BE2C (cell line): ENCODE measurements at places on chromosomes 6 and 20.
A peak's percentile ranks its signal among the peaks of the same experiment; 100 is the strongest.

- DNase-seq, result no peak
Observed at GRCh38 chr6:139371421-139372203, 2.8 kb downstream of the CITED2 start.

GRCh38 chr6:33151050-33151449, 41.2 kb downstream of the COL11A2 start:
- DNase-seq, result no peak

DNA sequence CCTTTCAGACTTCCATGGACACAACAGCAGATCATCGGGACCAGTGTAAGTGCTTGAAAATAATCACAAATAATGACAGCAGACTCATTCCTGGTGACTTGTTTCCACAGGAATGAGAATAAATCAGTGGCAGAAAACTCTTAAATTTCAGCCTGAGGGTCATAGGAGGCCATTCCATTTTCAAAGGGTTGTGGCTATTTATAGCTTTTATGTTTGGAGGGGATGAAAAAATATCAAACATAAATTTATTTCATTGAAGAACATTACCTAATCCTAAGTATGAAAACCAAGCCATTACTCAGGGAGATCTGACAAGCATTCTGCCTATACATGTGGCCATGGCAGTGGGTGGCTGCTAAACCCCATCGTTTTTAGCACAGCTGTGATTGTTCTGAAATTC, 173.6 kb upstream of the CNR1 start:
- DNase-seq, result no peak

- DNase-seq, result peak; percentile 44
Observed at GRCh38 chr6:25889877-25890853, 16.1 kb upstream of the SLC17A3 start.

GRCh38 chr6:6865611-6866010, 242.2 kb upstream of the RREB1 start:
- DNase-seq, result no peak

DNA sequence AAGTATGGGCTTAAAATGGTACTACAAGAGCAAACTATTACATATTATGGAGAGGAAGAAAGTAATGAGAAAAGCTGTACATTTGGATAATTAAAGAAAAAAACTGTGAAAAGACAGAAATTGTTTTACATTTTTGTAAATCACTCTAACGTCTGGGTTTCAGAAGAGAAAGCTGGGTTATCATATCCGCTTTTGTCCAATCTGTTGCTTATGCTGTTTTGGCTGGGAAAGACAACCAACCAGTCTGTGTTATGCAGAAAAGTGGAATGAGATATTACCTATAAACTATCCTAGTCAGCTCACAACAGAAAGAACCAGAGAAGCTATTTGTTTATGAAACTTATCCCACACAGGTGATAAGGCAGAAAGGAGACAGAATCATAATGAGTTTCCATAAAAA, 32.4 kb downstream of the REV3L start:
- DNase-seq, result no peak

GRCh38 chr6:125717120-125717731, 32.2 kb upstream of the HEY2 start:
- no peak for DNase-seq

GRCh38 chr20:19431906-19432305, 219.5 kb downstream of the SLC24A3 start:
- no peak for DNase-seq

DNA sequence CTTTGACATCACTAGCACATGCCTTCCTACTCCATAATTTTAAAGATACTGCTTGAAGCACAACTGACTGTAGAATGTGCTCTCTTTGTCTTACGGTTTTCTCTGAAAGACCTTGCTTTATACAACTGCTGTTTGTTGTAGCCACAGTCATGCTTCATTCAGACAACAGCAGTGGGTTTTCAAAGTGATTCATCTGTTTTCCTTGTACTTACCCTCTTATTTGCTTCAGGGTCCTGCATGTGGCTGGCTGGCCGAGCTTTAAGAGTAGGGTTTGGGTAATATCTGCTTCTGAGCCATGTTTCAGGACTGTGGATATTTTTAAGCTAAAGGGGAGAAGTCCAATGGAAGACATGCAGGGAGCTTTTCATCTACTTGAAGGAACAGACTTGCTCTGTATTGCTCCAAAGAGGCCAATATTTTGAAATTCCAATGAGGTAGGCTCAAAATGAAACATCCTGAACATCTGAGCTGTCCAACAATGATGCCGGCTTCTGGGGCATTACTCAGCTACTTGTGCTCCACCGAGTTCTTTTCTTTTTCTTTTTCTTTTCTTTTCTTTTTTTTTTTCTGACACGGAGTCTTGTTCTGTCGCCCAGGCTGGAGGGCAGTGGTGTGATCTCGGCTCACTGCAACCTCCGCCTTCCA, 160.2 kb upstream of the SGK1 start:
- no peak for DNase-seq

GRCh38 chr6:151962246-151962846, 154.9 kb downstream of the ESR1 start:
- DNase-seq, result no peak

- no peak for DNase-seq
Observed at GRCh38 chr6:144777249-144777648, 492.1 kb downstream of the UTRN start.

DNA sequence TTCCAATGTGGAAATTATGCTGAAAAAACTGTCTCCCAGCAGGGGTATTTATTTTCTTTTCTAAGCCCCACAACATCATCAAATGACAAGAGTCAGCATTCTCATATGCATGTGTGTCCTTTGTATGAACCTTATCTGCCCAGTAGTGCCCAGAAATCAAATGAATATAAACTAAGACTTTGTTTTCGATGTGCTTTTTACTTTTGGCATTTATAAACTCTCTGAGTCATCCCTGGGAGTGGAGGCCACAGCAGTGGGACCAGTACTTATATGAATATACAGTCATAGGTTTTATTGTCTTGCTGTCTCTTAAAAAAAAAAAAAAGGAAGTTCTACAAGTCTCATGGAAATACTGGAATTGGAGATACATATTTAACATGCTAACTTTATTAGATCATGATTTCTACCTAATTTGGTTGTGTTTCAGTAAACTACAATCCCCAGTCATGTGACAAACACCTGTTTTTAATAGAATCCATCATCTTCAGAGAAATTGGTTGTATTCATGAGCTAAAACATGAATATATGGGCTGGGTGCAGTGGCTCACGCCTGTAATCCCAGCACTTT, 99.2 kb upstream of the TMEM181 start:
- DNase-seq, result no peak

GRCh38 chr6:150118203-150118602, 24.6 kb upstream of the PPP1R14C start:
- no peak for DNase-seq

DNA sequence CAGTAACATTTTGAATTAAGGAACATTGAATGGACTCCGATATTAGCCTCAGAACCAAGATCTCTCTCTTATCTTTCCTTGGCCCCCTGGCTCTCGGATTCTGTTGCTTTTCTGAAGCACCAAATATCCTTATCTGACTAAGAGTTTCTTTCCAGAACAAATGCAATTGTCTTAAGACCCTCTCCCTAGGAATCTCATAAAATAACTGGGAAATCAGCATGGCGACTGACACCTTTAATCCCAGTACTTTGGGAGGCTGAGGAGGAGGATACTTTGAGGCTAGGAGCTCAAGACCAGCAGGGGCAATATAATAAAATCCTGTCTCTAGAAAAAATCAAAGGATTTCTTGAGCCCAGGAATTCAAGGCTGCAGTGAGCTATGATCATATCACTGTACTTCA, 984.5 kb downstream of the HACE1 start:
- DNase-seq, result no peak

- DNase-seq, result peak; percentile 35
Observed at GRCh38 chr20:36544134-36545018, 3.1 kb downstream of the MYL9 start.

DNA sequence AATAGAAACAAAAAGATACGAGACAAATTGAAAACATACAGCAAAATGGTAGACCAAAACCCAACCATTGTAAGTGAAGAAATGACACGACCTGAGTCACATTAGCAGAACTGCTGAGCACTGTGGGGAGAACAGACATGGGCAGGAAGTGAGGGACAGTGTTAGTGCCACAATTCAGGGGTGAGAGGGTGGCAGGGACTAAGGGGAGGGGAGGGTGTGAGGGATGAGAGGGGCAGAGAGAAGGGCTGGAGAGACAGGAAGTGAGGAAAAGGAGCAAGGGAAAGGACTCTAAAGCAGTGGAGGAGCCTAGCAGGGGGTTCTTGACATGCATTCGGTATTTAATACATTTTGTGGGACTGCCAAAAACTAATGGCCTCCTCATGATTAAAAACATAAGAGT, 45.0 kb upstream of the TRIM26 start:
- DNase-seq, result no peak

DNA sequence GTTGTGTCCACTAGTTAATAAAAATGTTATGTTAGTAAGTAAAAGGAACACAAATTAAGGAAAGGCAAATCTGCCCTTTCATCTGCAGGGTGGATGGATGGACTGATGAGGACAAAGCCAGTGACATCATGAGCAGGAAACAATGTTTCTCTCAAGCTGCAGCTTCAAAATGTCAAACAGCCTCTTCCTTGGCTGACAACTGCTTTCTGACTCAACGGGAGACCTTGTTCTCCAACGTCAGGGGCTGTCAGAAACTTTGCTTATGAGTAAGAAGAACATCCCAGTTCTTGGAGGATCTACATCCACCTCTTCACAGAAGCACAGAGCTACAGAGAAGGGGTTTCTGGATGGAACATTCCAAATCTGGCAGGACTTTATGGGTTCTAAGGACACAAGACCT, 6.0 kb downstream of the CST2 start:
- DNase-seq, result no peak

DNA sequence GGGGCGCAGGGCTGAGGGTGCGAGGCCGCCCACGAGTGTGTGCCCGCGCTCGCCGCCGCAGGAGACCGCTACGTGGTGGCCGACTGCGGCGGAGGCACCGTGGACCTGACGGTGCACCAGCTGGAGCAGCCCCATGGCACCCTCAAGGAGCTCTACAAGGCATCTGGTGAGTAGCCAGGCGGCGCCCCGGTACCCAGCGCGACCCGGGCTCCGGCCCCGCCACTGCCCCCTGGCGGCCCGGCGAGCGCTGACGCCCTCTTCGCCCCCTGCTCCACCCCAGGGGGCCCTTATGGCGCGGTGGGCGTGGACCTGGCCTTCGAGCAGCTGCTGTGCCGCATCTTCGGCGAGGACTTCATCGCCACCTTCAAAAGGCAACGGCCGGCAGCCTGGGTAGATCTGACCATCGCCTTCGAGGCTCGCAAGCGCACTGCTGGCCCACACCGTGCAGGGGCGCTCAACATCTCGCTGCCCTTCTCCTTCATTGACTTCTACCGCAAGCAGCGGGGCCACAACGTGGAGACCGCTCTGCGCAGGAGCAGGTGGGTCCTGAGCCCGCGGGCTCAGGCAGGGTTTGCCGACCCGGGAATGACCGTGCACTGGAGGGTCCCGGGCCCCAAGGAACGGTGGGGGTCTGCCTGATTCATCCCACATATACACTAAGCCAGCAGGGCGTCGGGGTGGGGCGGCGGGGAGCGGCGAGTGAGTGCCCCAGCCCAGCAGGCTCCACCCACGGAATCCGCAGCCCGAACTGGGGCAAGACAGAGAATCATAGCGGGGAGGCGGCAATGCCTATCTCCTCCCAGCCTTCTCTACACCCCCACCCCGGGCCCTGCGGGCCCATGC, 17.4 kb downstream of the HSPA12B start:
- DNase-seq, result peak; percentile 87

DNA sequence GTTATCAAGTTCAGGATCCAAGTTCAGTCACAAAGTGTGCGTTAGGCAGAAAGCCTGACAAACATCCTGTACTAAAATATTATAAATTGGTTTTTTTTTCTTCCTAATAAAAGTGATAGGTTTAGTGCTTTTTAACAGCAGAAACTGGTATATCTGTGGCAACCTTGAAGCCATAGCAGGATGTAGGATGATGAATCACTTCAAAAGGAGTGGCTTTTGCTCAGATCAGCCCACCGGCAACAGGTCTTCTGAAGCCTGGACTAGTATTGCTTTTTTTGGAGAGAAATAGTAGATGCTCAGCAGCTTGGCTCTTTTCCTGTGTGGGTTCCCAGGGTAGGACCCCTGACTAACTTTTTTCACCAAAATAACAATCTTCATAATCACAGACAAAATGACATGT, 190.8 kb downstream of the EPM2A start:
- DNase-seq, result no peak

DNA sequence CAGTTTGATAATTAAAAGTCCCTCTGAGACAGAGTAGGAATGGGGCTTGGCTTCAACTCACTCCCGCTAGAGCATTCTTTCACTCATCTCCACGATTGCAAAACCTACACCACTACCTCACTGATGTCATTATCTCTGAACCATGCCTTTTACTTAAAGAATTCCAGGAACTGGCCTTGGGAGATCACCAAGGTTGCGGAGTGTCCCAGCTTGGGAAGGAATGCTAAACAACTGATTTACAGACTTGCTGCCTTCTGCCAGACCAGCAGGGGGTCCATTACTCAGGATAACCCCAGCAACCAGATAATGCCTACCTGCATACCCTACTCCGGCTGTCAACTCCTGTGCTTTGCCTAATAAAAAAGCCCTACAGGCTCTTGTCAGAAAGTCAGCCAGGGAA, 102.2 kb upstream of the RALGAPA2 start:
- DNase-seq, result no peak

- no peak for DNase-seq
Observed at GRCh38 chr20:43477193-43477592, 19.5 kb downstream of the SRSF6 start.

GRCh38 chr6:85464722-85465150, 14.9 kb downstream of the NT5E start:
- DNase-seq, result no peak
